ENCODE measurements at places on chromosomes 4 and X. TPM values are rescaled to one million over a fixed set of nuclear protein-coding genes. Genes with fewer than 3 reads are reported as not detected.

The TGIF2LX gene
- not detected for total RNA-seq

The TMEM271 gene
- not detected for total RNA-seq

The TMPRSS11D gene
- not detected for total RNA-seq

The FMR1NB gene
- not detected for total RNA-seq

The HPF1 gene
- total RNA-seq, result 14.4 TPM

The C1QTNF7 gene
- total RNA-seq, result not detected

The MTNR1A gene
- not detected for total RNA-seq

The G6PD gene
- total RNA-seq, result 45.4 TPM

The XAGE1A gene
- not detected for total RNA-seq

The IL2 gene
- 0.67 TPM for total RNA-seq

The NUP62CL gene
- 2.3 TPM for total RNA-seq

The CHST7 gene
- 11.4 TPM for total RNA-seq

The NXF2B gene
- total RNA-seq, result not detected

The GLRA2 gene
- total RNA-seq, result not detected

The CENPC gene
- 64.0 TPM for total RNA-seq

The VCX gene
- total RNA-seq, result not detected

The VSIG4 gene
- 0.61 TPM for total RNA-seq

The TEX13D gene
- not detected for total RNA-seq

The XAGE2 gene
- total RNA-seq, result not detected

The PABPC1L2B gene
- total RNA-seq, result not detected

The RASL11B gene
- not detected for total RNA-seq

The CD38 gene
- 1.7 TPM for total RNA-seq

The SMIM10L2A gene
- 3.1 TPM for total RNA-seq

The EDA gene
- 2.8 TPM for total RNA-seq

The GDPD2 gene
- total RNA-seq, result not detected

The PAGE2B gene
- total RNA-seq, result 1.0 TPM

The PKD2 gene
- 6.8 TPM for total RNA-seq

The CLGN gene
- total RNA-seq, result not detected

The TMEM31 gene
- total RNA-seq, result not detected

The GSX2 gene
- not detected for total RNA-seq

The CITED1 gene
- not detected for total RNA-seq

The SPATA4 gene
- not detected for total RNA-seq

The MAGEC2 gene
- total RNA-seq, result not detected

The SLC25A5 gene
- total RNA-seq, result 89.4 TPM

The ADH4 gene
- not detected for total RNA-seq

The GYG2 gene
- not detected for total RNA-seq

The NDUFC1 gene
- total RNA-seq, result 34.8 TPM

The SATL1 gene
- total RNA-seq, result not detected

The DGKK gene
- not detected for total RNA-seq

The LUZP4 gene
- total RNA-seq, result not detected

The MAGEB10 gene
- not detected for total RNA-seq

The NUDT10 gene
- not detected for total RNA-seq

The FDCSP gene
- total RNA-seq, result not detected

The GAGE2A gene
- not detected for total RNA-seq

The CCNB3 gene
- 0.09 TPM for total RNA-seq

Data from CD4-positive, alpha-beta memory T cell (primary cell).